NCI-H82 (cell line): ENCODE measurements at places on chromosomes 1 and 21.

GRCh38 chr21:38944402-38944801 is 138.7 kb downstream of the ETS2 start:
- DNase-seq, result no peak

DNA sequence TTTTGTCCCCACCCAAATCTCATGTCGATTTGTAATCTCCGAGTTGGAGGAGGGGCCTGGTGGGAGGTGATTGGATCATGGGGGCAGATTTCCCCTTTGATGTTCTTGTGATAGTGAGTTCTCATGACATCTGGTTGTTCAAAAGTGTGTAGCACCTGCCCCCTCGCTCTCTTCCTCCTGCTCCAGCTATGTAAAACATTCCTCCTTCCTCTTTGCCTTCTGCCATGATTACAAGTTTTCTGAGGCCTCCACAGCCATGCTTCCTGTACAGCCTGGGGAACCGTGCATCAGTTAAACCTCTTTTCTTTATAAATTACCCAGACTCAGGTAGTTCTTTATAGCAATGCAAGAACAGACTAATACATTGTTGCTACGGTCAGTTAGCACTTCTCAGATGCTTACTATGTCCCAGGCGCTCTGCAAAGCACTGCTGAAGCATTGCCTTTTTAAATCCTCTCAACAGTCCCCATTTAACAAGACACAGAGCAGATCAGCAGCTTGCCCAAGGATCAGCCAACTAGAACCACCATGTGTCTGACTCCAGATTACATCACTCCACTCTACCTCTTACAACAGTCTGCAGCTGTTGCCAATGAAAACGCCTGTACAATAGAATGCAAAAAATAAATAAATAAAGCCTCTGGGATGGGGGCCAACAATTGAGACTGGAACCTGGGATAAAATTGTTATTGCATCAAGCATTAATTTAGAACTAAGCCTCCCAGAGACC is 52.4 kb upstream of the USP1 start:
- DNase-seq, result peak; percentile 93

DNA sequence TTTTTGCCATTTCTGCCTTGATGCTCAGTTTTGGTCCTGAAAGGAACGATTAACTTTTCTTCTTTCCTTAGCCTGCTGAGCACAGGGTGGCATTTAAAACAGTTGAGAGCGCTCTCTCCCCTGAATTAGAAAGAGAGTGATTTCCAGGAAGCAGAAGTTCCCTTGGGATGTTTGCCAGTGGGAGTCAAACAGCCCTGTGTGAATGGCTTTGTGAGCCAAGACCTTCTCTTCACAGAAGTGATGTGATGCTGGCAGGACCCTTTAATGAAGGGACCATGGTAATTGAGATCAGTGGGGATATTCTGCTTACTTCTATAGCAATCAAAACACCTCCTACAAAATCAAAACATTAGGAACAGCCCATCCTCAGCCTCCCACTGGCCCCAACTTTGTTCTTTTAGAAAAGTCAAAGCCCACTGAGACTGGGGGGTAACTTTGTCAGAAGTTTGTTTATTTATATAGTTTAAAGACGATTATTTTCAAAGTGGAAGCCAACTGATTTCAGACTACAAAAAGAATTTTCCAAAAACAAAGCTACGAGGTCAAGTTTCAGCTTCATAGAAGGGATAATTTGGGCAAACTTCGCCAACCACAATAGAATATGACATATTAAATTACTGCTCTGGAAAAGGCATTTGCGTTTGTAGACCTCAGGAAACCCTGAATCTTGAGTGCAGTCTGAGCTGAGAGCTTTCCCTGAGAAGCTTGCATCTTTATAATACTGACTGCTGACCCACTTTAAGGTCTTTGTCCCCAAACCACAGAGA is 122.7 kb downstream of the GABPA start:
- DNase-seq, result no peak

- DNase-seq, result no peak
Measured at GRCh38 chr1:182359645-182360044, 31.9 kb downstream of the GLUL start.

DNA sequence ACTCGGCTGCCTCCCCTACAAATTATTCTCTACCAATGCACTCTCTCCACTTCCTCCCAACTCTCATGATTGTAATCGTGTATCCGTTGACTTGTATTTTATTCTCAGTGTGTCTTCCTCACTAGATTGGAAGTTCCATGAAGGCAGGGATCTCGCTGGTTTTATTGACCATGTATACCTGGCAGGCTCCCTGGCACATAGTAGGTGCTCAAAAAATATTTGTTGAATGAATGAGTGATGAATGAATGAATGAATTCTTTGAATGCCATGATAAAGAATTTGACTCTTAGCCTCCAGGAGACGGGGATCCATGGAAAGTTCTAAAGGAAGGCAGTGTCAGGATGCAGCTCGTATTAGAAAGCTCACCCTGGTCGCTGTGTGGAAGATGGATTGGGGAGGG is 28.8 kb upstream of the WASF2 start:
- DNase-seq, result no peak

- peak; percentile 92 for DNase-seq
Measured at GRCh38 chr1:164735315-164736052, 176.5 kb downstream of the PBX1 start.

GRCh38 chr1:243455760-243456651 is 200.2 kb downstream of the SDCCAG8 start:
- no peak for DNase-seq

GRCh38 chr1:215589650-215590435 is 22.7 kb downstream of the KCTD3 start:
- DNase-seq, result no peak

DNA sequence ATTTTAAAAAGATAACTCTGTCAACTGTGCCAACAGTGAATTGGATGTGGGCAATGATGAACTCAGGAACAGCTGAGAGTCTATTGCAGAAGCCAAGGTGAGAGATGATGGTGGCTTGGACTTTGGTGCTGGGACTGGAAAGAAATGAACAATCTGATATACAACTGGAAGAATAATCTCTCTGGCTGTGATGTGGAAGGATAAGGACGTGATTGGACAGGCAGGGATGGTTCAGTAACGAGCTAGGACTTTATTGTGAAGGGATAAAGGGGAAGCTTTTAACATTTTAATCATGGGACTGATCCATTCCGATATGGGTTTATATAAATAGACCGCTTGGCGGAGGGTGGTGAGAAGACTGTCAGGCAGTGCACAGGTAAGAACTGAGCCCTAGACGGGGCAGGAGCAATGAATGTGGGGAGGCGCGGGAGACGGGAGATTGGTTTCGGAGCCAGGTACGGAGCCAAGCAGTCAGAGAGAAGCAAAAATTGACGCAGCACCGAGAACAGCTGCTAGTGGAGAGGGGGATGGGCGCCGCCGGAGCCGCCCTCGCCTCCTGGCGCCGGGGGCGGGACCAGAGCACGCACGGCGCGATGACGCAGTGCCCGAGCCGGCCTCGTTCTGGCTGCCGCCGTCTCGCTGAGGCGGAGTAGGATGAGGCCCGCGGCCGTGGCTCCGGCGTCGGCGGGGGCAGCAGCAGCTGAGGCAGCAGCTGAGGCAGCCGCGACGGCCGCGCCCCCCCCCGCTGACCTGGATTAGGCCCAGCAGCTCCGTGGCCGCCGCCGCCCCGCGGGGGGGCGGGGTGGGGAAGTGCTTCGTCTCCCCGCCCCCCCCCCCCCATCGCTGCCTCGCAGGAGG is at the start of gene RNF11:
Gene RNF11 (plus strand): TSS at position 601 of the 858 bp plus-strand sequence. CDS start 484 bp downstream, outside the sequence.
- peak; percentile 97 for DNase-seq

GRCh38 chr1:95072532-95073419 is at the start of gene ALG14:
ALG14 (minus strand) TSS chr1:95072951; CDS start chr1:95072898, 53 bp downstream.
- peak; percentile 96 for DNase-seq

- DNase-seq, result no peak
Measured at GRCh38 chr1:162635418-162635817, 3.2 kb downstream of the DDR2 start.

DNA sequence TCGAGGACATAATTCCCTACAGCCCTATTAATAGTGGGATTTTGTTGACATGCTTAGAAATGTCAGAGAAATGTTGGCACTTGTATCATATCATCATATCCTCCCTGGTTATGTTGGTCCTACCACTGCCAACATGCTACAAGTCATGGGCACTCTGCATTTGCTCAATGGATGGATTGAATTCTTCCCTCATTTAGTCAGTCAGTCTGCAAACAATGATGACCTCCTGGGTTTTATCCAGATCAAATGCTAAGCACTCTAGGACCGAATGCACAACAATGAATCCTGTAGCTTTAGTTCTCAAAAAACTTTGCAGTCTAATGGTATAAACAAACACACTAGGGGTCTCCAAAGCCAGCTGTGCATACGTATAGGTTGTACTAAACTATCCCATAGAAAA is 357.2 kb upstream of the DPYD start:
- DNase-seq, result no peak

DNA sequence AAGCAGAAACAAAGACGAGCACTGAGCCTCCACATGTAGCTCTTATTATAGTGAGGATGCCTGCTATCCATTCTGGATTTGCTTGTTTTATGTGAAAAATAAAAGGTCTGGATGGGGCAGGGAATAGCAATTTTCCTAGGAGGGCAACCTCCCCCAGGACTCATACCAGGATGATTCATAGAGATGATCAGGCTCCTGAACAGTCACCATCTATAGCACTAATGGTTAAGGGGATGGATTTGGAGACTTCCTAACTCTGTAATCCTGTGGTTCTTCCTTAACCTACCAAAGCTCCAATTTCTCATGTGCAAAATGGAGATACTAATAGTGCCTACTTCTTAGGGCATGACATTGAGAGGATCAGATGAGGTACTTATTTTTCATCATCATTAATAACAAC is 34.5 kb upstream of the CD58 start:
- no peak for DNase-seq

GRCh38 chr1:73789965-73790364 is 408.0 kb downstream of the LRRIQ3 start:
- DNase-seq, result no peak
